ENCODE measurements at places on chromosomes 7 and 10. TPM values are rescaled to one million over a fixed set of nuclear protein-coding genes. Genes with fewer than 3 reads are reported as not detected.

ZNF3 gene
- 30.5 TPM for total RNA-seq

DNA sequence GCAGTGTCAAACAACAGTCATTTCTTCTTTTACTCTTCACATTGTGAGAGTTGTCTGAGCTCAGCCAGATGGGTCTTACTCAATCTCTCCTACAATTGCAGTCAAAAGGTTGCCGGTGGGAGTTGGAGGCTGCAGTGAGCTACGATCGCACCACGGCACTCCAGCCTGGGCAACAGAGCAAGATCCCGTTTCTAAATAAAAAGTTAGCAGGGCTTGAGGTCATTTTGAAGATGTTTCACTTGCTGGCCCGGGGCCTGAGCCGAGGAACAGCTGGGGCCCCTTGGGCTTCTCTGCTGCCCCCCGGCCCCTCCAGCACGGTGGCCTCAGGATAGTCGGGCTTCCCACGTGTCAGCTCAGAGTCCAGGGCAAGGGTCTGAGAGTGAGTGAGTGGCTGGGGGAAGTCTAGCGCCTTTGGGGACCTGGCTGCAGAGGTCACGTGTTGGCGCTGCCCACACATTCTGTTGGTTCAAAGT lies 40.4 kb downstream of the GTF2IRD1 start:
- no peak for DNase-seq

ADAMTS14 gene
- total RNA-seq: not detected

GRCh38 chr7:99614495-99614894 lies 2.3 kb upstream of the ZSCAN25 start:
- no peak for DNase-seq

- DNase-seq: no peak
Measured at GRCh38 chr7:12609561-12609960, 39.0 kb downstream of the SCIN start.

SLC13A1 gene
- not detected for total RNA-seq

- no peak for DNase-seq
Measured at GRCh38 chr10:38174336-38174735, 80.2 kb downstream of the ZNF37A start.

DNA sequence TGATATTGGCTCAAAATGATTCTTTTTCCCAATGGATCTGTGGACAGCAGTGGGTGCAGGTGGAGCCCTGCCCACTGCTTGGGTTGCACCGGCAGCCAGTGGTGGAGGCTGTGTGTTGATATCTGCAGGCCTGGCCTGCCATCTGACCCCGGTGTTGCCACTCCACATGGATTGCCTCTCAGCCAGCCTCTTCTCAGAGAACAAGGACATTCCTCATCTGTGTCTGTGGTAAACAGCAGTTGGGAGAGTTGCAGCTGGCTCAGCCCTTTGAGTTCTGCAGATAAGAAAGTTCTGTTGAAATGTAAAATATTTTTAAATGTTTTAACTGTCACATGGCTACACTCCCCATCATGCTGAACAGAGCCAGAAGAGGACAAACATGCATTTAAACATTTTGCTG lies 374.9 kb upstream of the CELF2 start:
- no peak for DNase-seq

GRCh38 chr10:1378473-1378872 lies 322.3 kb downstream of the WDR37 start:
- DNase-seq: no peak

DNA sequence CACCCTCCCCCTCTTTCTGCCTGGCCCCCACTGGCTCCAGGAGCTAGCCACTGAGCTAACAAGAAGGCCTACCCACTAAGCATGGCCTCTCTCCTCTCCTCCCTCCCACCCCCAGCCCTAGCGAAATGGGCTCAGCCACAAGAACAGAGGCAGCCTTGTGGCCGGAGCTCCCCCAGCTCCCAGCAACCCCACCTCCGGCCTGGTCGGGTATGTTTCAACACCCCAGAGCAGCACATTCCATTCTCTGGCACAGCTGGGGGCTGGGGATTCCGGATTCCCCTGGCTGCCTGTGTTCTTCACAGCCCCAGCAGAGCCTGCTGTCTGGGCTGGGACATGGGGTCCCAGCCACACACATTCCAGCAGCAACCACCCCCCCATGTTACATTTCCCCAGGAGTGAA lies 9.0 kb downstream of the SFRP5 start:
- DNase-seq: no peak

- no peak for DNase-seq
Measured at GRCh38 chr10:120177330-120177729, 279.7 kb upstream of the PLPP4 start.

CDC14C gene
- 0.23 TPM for total RNA-seq

DNA sequence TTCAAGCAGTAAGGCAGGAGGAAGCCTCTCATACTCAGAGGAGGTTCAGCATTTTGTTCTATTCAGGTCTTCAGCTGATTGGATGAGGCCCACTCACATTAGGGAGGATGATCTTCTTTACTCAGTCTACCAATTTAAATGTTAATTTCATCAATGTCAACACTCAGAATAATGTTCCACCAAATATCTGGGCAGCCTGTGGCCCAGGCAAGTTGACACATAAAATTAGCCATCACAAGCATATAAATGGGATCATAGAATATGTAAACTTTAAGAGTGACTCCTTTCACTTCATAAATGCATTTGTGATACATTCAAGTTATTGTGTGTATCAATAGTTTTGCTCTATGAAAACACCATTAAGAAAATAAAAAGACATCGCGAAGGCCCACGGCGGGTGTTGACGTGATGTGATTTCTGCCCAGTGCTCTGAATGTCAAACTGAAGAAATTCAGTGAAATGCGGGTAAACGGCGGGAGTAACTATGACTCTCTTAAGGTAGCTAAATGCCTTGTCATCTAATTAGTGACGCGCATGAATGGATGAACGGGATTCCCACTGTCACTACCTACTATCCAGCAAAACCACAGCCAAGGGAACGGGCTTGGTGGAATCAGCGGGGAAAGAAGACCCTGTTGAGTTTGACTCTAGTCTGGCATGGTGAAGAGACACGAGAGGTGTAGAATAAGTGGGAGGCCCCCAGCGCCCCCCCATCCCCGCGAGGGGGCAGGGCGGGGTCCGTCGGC lies 536.1 kb upstream of the AUTS2 start:
- no peak for DNase-seq

Data from NCI-H460 (cell line).